ENCODE measurements at places on chromosomes 3 and 15. TPM values are rescaled to one million over a fixed set of nuclear protein-coding genes. Genes with fewer than 3 reads are reported as not detected.

The CRYBG3 gene
- 20.9 TPM for total RNA-seq

The REC114 gene
- total RNA-seq: 0.32 TPM

The GOLGA8H gene
- 0.19 TPM for total RNA-seq

The HEXA gene
- 40.8 TPM for total RNA-seq

The SEMA4B gene
- total RNA-seq: 21.0 TPM

The FBXO40 gene
- 104 TPM for total RNA-seq

DNA sequence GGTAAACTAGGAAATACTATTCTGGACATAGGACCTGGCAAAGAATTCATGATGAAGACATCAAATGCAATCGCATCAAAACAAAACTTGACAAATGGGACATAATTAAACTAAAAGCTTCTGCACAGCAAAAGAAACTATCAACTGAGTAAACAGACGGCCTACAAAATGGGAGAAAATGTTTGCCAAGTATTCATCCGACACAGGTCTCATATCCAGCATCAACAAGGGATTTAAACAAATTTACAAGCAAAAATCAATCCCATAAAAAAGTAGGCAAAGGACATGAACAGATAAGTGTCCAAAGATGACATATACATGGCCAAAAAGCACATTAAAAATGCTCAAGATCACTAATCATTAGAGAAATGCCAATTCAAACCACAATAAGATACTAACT lies 1088.9 kb downstream of the NAALADL2 start:
- DNase-seq: no peak

DNA sequence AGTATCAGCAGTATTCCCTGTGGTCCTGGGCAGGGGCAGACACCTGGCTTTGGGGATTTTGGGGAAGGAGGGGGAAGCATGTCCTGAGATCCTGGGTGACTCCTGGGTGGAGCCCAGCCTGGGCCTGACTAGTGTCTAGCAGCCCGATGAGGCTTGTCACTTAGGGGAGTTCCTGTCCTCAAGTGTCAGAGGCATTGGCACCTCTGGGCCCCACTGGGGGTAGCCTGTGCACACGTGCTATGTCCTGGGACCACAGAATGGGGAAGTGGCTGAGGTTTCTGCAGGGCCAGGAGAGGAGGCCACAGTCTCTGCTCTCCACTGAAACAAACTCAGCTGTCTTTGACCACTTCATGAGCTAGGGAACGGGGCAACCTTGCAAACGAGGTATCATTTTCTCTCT lies 31.5 kb upstream of the ADCY5 start:
- DNase-seq: no peak

DNA sequence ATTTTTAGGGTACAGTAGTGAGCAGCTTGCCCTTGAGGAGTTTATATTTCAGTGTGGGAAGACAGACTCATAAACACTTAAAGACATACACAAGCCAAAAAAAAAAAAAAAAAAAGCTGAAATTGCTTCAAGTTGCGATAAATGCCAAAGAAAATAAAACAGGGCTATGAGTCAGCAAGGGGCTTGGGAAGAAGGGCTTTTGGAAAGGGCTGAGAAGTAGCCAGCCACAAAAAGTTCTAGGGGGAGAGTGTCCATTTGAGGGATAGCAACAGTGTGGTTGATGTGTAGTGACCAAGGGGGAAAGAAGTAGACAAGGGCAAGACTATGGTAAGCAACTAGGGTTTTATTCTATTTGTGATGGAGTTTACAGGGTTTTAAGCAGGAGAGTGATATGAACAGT lies 185.5 kb downstream of the ADAMTS9 start:
- DNase-seq: no peak

DNA sequence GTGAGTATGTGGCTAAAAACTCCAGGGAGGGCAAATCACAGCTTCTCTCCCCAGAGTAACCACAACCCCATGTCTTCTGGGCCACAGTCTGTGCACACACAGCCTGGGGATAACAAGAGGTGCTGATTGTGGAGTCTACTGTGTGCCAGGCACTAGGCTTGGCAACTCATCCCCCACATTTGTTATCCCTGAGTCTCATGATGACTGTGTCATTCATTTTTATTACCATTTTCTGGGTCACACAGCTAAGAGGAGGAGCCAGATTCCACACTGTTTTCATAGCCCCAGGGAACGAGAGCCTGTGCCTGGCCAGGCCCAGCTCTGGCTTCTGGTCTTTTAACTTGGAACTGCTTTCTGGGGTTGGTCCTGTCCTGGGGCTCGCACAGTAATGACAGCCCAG lies 34.5 kb downstream of the ESYT3 start:
- no peak for DNase-seq

- no peak for DNase-seq
Observed at GRCh38 chr3:53544357-53544756, 49.9 kb downstream of the CACNA1D start.

- DNase-seq: no peak
Observed at GRCh38 chr3:55059027-55059629, 131.3 kb upstream of the LRTM1 start.

GRCh38 chr15:67307156-67307555 lies 52.6 kb downstream of the IQCH start:
- no peak for DNase-seq

DNA sequence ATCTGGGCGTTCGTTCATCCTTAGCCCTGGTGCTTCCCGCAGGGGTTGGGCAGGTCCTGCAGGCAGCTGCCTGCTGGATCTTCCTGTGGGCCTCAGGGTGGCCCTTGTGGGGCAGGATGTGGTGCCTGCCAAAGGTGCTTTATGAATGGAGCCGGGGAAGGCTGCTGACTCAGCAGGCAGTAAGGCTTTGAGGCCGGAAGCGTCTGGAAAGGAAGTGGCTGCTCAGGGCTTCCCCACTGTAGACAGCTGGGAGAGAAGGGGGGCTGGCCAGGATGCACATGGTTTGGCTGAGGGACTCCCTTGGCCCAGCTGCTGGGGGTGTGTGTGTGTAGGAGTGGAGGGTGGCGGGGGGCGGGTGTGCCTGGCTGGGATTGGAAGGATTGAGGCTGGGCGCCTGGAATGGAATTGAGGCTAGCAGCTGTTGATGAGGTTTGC lies 12.9 kb downstream of the CD276 start:
- DNase-seq: peak; percentile 93

DNA sequence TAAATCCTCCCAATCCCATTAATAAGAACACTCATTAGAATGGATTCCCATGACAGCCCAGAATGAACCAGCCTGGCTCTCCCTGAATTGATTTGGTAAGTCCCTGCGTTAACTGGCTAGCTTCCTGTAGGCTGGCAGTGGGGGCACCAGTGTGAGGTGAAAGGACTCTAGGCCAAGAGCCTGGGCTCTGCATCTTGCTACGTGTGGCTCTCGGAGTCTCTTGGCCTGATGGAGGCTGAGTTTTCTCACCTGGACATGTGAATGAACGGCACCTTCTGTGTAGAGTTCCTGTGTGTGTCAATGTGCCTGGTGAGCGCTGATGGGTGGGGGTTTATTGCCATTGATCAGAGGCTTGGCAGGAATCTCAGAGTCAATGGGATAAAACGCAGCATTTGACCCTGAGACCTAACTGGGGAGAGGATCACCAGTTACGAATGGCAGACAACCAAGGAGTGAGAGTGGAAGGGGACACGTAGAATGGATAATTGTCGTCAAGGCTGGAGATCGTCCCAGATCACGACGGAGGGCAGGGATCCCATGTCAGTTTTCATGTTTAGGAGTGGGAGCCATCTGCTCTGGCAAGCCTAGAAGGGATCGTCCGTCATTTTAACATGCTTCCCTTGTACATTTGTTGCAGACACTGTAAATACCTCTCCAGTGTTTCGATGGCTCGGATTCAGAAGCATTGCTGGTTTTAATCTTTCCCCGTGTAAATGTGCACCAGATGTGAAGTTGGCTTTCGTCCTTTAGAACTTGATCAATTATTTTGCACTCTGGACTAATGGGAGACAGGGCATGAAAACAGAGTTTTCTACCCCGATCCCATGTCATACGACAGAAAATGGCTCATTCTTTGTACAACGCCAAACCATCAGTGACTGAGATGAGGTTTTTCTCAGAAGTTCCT lies 9.0 kb upstream of the KLF13 start:
- DNase-seq: no peak

GRCh38 chr15:60626051-60626450 lies 147.1 kb upstream of the ICE2 start:
- no peak for DNase-seq

GRCh38 chr3:146638718-146639117 lies 33.6 kb upstream of the PLSCR5 start:
- no peak for DNase-seq

- DNase-seq: no peak
Observed at GRCh38 chr15:70509731-70510143, 253.6 kb downstream of the UACA start.

DNA sequence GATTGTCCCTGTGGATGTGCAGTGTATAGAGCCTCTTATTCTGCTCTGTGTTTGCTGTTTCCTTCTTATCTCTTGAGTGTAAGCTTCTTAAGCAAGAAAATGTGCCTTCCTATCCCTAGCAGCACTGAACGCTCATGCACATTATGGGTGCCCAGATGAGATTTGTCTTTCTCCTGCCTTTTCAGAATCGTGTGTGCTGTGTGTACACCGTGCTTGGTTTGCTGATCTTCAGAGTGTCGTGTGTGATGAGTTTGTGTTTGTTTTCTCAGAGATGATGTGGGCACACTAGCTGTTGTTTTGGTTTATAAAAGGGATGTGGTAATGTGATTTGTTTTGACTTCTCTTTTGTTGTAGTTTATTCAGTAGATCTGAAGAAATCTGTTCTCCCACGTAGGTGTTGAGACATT lies 19.7 kb downstream of the GPR171 start:
- no peak for DNase-seq

DNA sequence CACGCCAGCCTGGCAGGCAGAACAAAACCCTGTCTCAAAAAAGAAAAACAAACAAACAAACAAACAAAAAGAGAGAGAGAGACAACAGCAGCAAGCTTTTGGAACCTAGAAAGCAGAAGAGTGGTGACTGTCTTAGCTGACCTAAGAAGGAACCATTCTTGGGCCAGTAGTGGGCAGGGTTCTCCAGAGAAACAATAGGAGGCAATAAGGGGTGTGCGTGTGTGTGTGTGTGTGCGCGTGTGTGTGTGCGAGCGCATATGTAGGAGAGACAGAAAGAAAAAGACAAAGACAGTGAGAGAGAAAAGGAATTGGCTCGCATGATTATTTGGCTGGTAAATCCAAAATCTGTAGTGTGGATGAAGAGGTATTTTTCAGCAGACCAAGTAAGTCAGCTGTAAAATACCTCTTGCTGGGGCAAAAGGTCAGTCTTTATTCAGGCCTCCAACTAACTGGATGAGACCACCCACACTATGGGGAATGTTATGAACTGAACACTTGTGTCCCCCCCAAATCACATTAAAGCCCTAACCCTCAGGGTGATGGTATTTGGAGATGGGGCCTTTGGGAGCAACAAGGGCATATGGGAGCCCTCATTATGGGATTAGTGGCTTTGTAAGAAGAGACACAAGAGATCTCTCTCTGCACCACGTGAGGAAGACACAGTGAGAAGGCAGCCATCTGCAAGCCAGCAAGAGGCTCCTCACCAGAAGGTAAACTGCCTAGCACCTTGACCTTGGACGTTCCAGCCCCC lies 15.1 kb upstream of the BLM start:
- DNase-seq: no peak

- no peak for DNase-seq
Observed at GRCh38 chr3:116863822-116864589, 154.4 kb downstream of the TUSC7 start.

GRCh38 chr15:33013827-33014445 lies 180.6 kb downstream of the FMN1 start:
- no peak for DNase-seq

DNA sequence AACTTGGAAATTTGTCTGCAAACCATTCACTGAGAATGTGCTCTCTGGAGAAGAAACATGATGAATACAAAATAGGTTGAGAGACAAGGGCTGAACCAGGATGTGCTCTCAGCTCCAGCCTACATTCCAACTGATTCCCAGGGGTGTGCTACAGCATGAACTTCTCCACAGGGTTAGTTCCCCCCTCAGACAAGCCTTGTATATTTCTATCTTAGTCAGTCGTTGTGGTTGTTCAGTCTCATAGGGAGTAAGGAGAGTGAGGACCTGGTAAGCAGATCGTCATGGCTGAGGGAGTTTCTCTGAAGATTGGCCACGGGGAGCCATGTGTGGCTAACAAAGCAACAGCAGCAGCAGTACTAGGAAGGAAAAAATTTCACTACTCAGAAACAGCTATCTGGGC lies 919.7 kb upstream of the CADM2 start:
- no peak for DNase-seq

DNA sequence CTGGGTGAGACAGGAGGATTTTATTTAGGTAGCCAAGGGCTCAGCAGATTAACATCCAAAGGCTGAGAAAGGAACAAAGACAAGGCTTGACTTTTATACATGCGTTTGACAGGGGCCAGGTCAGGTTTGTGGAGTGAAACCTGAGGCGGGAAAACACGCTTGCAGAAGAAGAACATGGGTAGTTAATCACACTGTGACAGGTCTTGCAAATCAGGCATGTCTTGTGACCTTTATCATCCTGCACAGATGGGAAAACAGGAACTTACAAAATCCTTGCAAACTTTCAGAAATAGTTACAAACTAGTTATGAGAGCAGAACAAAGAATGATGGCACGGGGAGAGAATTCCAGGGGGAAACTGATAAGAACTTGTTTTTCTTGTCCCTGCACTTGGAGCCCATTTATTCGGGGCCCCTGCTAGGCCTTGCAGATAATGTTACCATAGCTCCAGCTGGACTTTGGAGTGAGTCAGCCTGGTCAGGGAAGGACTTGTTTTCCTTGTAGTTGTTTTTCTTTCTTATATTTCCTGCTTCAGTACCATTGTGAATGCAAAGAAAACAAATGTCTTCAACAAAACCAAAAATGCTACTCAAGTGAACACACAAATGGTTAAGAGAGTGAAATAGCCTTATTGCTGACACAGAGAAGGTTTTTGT lies 965.9 kb upstream of the ROBO1 start:
- DNase-seq: no peak

DNA sequence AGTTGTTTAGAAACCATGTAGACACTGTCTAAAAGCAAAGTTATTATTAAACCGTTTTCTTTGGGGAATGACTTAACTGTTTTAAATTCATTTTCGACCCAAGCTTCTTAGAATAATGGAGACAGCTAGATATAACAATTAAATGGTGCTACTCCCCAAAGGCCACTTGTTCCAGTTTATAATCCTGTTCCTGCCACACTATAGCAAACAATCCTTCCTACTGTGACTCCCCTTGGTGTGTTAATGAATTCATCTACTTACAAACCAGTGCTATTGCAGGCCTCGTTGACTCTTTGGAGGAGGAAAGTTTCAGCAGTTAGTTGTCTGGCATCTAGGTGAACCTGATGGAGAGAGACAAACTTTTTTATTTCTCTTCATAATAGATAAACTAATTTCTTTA lies 25.2 kb upstream of the CLSTN2 start:
- no peak for DNase-seq

- DNase-seq: no peak
Observed at GRCh38 chr3:157610876-157611535, 107.8 kb upstream of the VEPH1 start.

GRCh38 chr3:36451816-36452215 lies 71.5 kb downstream of the STAC start:
- DNase-seq: no peak

Measured in heart left ventricle (tissue), 16 donors.